Stimulated activated naive CD8-positive, alpha-beta T cell treated with anti-CD3 and anti-CD28 coated beads, Interleukin-15, amount 100 ng/mL, for 72 hours (primary cell): ENCODE measurements at places on chromosomes 5 and 9.
A peak's percentile ranks its signal among the peaks of the same experiment; 100 is the strongest.

GRCh38 chr5:128271859-128272464 is 188.4 kb downstream of the SLC12A2 start:
- no peak for DNase-seq

DNA sequence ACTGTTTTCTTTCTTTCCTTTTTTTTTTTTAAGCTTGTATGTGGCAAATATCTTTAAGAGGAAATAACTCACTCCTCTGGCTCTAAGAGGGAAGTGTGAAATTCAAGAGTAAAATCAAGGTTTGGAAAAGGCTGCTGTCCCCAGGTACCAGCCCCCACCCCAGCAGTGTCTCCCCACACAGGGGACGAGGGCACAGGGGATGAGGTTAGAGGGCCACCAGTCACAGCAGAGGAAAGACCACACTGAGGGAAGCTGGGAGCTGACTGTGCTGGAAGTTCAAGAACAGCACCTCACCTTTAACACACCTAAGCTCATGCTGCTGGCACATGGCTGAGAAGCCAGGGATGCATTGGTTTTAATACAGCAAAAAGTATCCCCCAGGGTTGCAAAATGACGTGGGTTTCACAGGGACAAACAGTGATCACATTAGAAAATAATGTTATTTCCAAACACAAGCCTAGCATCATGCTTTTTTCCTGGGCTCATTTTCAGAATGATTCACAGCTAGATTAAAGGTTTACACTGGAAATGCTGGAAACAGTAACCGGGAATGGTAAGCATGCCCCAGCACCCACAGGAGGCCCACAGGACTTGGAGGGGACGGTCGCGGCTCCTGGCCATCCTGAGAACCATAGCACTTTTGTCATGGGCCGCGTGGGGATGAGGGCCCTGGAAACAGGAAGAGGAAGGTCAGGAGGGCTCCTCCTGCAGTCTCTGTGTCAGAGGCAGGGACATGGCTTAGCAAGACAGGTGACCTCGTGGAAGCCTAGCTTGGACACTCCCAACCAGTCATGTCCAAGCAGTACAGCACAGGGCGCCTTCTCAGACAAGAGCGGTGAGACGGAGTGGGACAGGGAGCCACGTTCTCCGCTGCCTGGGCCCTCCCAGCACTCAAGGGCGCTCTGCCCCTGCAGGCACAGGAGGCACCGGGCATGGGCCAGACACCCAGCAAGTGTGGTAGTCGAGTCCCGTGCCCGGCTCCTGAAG is 6.9 kb downstream of the LPCAT1 start:
- no peak for DNase-seq

GRCh38 chr5:142110046-142110531 is 1.5 kb downstream of the NDFIP1 start:
- no peak for DNase-seq

DNA sequence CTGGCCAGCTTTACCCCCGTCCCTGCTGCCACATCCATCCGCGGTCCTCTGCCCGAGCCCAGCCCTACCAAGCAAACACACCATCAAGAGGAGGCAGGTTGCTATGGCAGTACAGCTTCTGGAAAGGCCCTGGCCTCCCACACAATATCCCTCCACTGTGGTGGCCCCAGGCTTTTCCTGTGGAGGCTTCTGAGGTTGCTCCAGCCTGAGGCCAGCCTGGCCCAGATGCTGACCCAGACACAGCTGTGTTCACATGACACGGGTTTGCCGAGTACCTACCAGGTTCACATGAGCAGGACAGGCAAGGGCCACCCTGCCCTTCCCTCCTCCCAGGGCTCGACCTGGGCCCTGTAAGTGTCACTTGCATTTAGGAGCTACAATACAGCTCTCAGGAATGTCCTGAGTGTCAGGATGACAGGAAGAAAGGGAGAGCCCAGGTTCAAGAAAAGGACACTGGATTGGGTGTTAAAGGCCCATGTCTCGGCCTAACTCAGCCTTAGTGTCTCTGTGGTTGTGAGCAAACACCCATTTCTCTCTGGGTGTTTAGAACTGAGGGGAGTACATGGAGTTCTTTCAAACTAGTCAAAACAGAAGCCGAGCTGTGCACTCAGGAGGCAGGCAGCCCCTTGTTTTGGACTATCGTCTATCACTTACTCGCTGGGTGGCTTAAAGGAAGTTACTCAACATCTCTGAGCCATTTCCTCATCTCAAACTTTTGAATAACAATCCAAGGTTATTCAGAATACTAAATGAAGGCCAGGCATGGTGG is 40.2 kb downstream of the NAIF1 start:
- DNase-seq = peak; percentile 73

GRCh38 chr5:30324083-30324482 is 869.4 kb upstream of the CDH6 start:
- no peak for DNase-seq
